Hematopoietic multipotent progenitor cell treated with erythropoietin and hydrocortisone succinate and interleukin-3 and kit ligand, for 17 days (in vitro differentiated cells): ENCODE measurements at places on chromosomes 1 and 21.

DNA sequence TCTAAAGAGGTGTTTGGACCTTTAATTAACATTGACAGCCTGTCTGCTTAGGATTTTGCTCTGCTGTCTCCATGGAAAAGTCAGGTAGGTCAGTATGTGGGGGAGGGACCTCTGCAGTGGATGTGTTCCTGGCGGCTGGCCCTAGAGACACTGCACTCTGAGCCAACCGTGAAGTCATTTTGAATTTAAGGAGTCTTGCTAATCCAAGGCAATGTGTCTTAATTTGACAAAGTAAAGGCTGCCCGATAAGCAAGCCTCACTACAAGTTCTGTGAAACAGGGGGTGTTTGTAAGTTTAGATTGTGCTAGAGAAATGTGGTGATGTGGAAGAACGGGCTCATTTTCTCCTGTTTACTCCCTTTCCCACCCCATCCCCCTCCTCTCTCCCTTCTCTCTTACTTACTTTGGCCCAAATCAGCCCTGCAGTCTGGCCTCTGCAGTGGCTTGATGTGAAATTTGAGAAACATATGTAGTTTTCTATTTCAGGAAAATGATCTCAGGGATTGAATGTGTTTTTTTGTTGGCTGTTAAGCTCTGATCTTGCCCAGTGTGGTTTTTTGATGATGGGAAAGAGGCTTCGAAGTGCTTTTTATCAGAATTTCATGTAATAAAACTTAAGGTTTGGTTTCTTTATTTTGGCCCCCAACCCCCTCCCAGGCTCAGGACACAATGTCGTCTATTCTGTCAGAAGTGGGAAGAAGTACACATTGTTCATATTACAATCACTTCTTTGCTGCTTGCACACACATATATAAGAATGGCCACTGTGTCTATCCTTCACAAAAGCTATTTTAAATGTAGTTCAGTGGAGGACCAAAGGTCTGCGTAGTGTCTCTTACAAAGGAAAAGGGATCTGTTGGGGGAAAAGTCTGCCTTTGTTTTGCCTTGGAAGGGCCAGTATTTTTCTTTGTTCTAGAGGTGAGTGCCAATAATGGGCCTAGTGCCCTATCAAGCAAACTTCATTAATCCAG is 96.6 kb downstream of the FGGY start:
- no peak for DNase-seq

DNA sequence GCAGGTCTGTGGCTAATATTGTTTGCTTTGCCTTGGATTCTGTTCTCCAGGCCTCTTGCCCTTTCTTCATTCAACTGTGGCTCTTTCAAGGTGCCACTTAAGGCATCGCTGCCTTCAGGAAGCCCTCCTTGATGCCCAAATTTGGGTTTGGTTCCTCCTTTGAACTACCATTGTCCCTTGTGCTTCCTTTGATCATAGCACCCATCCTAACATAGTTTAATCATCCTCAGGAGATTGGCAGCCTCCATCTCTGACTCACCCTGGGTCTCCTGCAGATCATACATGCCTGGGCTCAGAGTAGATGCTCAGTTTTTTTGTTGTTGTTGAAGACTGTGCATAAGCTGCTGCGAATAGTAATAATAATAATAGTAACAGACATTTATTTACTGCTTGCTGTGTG is 54.4 kb upstream of the ACOT11 start:
- no peak for DNase-seq

- no peak for DNase-seq
Measured at GRCh38 chr1:53755874-53756273, 16.9 kb upstream of the GLIS1 start.

DNA sequence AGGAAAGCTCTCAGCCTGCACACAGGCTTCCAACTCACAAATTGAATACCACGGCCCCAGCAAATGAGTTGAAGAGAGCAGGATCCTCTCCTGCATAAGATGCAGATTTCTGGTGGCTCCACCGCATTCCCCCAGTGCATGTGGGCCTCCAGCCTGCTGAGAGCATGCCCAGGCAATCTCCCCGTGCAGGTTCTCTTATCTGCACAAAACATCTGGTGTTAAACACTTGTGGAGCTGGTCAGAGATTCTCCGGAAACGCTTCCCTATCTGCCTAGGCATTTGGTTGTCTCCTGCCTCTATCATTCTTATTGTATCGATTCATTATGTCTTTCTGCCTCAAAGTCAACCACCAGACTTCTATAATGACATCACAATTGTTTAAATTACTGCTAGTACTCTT is 1349.0 kb upstream of the B3GALT2 start:
- DNase-seq: no peak

DNA sequence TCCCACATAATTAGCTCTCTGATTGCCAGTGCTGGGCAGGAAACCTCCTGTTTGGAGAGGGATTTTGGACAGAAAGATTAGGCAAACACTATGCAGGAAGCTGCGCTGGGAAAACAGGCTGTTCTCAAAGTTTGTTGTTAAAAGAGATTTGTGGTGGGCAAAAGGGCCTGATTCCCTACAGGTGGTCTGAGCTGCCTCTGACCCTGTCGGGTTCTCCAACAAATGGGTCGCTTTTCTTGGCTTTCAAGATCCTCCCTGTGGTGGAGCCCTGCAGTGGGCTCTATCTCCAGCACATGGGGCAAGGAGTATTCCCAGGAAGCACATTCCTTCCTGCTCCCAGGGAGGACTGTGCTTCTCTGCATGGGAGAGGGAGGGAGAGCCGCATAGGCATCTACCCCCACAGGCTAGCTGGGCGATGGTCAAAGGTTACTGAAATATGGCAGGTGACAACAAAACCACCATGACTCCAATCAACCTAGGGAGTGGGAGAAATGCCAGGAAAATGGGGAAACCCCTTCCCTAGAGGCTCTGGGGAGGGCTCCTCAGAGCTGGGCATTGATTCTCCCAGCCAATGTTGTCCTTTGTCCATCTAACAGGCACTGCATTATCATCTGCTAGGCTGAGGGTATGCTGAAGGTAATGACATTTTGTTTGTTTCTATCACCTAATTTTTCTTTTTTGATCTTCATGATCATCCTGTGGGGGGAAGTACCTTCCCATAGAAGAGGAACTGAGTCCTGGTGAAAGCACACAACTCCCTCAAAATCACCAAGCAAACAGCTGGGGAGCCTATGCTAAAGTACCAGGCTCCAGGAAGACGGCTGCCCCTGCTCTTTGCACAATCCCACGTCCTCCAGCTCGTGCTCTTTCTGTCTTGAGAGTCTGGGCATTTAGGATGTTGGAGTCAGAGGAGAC is 85.3 kb downstream of the PLXNA2 start:
- no peak for DNase-seq

DNA sequence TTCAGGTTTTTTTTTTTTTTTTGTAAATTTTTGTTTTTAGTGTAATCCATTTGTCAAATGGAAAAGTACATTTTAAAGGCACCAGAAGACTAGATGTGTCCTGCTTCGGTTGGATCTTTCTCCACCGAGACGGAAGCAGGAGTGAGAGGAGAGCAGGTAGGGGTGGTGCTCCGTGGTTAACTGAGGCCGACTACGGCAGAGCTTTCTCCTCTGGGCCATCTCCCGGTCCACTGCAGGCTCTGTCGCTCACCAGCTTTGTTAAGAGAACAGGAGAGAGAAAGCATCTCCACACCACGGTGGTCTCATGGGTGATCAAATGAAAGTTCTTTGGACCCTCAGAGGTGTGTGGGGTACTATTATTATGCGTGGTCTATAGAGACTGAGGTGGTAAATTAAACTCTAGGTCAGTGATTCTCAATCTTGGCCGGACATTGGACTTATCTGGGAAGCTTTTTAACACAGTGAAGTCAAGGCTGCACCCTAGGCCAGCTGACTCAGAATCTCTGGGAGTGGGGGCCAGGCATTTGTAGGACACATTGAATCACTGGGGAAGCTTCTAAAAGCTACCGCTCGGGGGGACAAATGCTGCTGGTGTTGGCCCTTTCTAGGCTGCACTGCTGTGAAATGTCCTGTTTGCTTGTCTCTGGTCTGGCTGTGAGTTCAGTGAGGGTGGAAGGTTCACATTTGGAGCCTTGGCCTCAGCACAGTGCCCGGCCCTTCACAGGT is 25.0 kb downstream of the ABCA4 start:
- DNase-seq: no peak

- DNase-seq: no peak
Measured at GRCh38 chr1:23554127-23554480, 5.2 kb downstream of the ID3 start.
